ENCODE measurements at places on chromosomes 1 and 21.

DNA sequence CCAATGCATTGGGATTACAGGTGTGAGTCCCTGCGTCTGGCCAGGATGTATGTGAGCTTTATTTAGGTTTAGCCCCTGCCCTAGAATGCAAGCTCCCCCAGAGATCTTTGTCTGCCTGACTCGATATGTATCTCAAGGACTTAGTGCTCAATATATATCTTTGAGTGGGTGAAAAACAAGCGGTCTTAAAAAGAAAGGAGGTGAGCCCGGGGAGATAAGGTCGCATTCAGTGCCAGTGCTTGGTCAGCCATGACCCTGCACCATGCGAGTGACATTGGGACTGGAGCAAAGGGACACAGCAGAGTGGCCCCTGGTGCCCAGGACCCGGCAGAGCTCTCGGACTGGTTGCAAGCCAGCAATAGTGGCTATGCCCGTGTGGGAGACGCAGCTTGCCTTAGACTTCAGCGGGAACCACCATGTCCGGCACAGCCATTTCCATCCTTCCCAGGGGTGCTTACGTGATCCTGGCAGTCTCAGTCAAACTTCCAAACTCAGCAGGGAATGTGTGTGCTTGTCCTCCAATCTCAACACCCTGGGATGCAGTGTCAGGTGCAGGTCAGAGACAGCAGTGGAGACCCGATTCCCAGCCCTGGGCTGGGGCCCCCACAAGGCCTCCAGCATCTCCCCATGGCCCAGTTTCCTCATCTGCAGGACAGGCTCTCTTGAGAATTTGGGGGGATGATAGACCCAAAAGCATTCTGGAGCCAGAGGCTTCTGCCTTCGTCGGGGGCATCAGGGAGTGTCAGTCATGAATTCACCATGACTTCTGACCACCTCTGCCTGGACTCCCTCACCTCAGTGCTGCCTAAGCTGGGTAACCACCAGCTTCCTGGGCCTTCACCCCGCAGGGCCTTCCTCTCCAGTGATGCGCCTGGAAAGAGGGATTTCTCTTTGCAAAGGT is 1.8 kb downstream of the MX2 start:
- no peak for DNase-seq

- DNase-seq, result no peak
Observed at GRCh38 chr1:4978660-4979390, 324.4 kb downstream of the AJAP1 start.

GRCh38 chr1:55472784-55473183 is 257.6 kb upstream of the USP24 start:
- no peak for DNase-seq

- DNase-seq, result no peak
Observed at GRCh38 chr1:184176058-184176457, 124.5 kb downstream of the TSEN15 start.

GRCh38 chr1:19577036-19577435 is 67.1 kb upstream of the NBL1 start:
- no peak for DNase-seq

GRCh38 chr1:99849413-99849743 is 783 bp upstream of the AGL start:
- no peak for DNase-seq

- DNase-seq, result no peak
Observed at GRCh38 chr1:209629621-209630382, 22.4 kb downstream of the LAMB3 start.

DNA sequence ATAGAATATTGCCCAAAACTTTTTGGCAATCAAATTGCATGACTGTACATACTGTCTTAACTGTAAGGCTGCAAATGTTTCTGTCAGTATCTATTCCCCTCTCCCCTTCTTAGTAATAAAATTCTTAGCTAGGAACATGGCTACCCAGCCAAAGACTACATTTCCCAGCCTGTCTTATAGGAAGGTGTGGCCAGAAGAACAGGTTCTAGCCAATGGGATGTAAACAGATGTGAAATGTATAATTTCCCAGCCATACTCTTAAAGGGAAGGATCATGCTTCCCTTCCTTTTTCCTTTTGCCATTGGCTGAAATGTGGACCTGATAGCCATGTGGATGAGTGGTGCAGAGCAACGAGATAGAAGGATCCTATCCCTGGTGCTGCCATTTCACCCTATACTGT is 7.0 kb upstream of the HIVEP3 start:
- DNase-seq, result no peak

DNA sequence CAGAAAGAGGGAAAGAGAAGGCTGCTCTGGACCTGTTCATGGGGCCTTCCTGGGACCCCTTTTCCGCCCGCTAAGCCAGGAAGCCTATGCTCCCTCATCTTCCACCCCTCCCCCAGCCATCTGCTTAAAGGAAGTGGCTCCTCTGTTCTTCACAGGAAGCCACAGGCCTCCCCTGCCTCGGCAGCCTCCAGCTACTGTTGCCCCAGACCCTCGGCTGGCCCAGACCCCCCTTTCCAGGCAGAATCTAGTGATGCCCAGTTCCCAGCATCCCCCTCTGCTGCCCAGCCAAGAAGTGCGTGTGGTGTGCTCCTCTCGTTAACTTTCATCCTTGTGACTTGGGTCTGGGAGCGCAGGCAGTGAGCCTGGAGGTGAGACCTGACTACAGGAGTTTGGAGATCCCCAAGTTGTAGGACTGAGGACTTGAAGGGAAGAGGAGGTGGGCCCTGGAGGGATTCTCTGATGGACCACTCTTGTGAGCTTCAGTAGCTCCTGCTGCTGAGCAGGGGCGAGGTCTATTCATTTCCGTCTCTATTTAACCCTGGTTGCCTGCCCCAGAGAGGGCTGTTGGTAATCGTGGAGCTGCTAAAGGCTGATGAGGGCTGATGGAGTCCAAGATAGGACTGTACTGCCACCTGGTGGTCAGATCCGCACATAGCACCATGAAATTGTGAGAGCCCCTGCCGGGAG is 9.1 kb downstream of the IFI6 start:
- peak; percentile 69 for DNase-seq

DNA sequence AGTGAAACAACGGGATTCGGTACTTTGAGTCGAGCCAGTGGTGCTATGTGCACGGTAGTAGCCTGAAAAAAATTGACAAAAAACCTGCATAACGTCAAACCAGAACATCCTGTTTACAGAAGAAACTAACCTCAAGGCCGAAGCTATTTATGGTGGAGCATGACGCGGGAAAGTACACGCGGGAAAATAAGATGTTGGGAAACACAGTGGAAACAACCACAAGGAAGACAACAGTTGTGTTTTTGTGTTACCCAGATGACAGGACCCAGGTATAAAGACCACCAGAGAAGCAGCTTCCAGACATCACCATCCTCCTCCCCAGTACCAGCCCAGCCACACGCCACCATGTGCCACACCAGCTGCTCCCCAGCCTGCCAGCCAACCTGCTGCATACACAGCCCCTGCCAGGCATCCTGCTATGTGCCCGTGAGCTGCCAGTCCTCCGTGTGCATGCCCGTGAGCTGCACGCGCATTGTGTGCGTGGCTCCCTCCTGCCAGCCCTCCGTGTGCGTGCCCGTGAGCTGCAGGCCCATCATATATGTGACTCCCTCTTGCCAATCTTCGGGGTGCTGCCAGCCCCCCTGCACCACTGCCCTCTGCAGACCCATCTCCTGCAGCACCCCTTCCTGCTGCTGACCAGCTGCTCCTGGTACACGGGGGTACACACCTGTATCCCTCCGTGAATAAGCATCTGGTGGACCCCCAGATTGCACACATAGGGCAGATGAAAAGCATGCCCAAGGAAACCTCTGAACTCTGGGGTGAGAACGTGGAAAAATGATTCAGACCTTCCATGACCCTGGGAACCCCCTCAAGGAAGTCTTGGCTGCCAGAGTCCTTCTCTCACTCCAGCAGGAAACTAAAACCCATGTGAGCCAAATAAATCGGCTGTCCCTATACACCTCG is at the start of gene KRTAP12-3:
Gene KRTAP12-3 (plus strand): TSS at position 298 of the 906 bp plus-strand sequence. CDS start 48 bp downstream, at position 346.
- DNase-seq, result peak; percentile 53

DNA sequence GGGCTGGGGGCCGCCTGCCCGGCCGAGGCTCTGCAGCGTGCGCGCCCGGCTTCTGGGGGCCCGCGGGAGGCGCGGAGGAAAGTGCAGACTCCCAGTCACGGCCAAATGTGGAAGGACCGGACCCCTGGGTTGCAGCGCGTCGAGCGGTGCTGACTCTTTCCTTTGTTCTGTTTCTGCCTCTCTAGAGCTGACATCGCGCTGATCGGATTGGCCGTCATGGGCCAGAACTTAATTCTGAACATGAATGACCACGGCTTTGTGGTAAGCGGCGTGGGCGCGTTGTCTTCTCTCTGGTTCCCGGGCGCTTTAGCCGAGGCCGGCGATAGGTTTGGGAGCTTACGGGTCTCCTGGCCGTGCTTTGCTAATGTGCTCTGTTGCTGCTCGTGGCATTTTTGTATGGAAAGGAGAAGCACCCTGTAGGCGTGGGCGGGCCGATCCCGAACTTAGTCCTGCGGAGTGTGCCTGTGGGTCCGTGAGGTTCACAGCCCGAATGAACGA is 629 bp downstream of the PGD start:
- DNase-seq, result no peak

DNA sequence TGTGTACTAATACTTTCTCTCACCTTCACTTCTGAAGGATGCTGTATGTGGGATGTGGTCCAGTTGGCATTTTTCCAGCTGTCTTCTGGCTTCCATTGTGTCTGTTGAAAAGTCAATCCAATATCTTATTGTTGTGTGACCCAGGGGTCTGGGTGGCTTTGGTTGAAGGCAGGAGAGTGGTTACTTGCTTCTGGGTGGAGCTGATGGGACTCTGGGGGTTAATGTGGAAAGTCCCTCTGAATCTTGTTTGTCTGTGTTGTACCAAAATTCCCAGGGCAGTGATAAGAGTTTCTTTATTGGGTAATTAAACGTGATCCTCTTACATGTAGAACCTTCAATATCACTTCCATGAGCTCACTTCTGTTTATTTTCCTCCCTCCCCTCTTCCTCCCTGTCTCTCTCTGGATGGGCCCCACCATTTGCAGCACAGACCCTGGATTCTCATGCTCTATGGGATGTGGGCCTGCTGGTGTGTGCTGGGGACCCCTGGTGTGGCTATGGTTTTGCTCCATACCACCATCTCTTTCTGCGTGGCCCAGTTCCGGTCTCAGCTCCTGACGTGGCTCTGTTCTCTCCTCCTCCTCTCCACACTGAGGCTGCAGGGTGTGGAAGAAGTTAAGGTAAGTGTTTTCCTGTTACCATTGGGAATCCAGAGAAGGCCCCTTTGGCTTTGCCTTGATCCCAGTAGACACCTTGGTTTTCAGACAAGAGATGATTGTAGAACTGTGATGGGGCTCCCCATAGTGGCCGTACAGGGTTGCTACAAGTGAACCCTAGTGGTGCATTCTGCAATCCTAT is 71.5 kb downstream of the HHAT start:
- DNase-seq, result peak; percentile 72

DNA sequence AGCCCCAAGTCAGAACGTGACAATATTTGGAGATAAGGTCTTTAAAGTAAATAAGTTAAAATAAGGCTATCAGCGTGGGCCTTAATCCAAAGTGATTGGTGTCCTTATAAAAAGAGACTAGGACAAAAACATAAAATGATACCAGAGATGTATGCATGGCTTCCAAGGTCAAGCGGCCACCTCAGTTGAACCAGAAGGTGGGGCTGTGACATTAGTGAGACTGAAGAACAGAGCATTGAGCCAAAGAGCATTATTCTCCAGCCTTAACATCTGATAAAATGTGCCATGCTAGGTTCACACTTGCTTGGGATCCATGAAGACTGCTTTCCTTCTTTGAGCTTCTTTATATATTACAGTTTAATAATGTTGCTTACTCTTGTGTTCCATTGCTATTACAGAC is 554.6 kb downstream of the PLA2G4A start:
- DNase-seq, result no peak

GRCh38 chr1:232468249-232468648 is 161.7 kb downstream of the SIPA1L2 start:
- DNase-seq, result no peak

GRCh38 chr1:42784547-42784945 is 245 bp upstream of the TMEM269 start:
- no peak for DNase-seq

DNA sequence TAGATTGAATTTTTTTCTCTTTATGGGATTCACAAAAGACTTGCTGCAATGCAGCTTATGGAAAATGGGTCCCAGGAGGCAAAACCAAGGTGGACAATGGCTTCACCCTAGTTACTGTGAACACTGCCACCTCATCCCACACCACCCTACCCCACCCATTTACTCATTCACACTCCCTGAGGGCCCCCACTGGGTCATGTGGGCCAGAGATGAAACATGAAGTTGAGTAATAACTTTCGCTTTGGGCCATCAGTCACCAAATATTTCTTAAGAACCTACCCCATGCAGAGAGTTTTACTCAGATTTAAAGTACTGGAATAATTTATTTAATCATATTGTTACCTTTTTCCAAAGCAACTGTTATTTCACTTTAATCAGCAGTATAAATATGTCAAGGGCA is 191.8 kb downstream of the TPR start:
- DNase-seq, result no peak

- DNase-seq, result peak; percentile 49
Observed at GRCh38 chr1:232066521-232066920, 439.9 kb downstream of the DISC1 start.

DNA sequence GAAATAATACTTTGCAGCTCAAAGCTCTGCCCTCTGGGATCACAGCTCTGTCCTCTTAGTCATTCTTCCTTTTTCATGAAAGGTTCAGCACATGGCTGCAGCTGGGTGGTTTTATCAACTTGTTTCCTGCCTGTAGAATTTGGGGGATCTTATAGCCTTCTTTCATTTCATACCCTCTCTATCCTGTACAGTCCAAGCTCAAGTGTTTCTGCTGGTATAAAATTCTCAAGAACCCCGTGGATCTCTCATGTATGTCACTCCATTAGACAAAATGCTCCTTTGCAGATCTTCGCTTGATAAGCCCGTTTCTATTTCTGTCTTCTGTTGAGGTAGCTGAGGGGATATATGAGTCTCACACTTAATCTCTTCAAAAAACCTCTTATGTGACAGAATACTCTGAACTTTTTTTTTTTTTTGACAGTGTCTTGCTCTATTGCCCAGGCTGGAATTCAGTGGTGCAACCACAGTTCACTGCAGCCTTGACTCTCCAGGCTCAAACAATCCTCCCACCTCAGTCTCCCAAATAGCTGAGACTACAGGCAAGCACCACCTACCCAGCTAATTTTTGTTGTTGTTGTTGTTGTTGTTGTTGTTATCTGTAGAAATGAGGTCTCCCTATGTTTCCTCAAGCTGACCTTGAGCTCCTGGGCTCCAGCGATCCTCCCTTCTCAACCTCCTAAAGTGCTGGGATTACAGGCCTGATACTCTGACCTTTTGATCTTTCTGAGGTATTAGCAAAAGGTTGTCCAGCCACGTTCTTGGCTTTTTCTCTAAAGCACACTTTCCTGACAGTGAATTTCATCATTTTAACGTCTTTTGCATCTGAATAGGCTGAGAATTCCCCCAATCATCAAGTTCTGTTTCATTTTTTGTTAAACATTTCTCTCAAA is 24.6 kb upstream of the COL9A2 start:
- DNase-seq, result no peak

GRCh38 chr1:219810451-219810850 is 117.9 kb downstream of the SLC30A10 start:
- DNase-seq, result no peak

Data from NCI-H1694 treated with DMSO at 0.1 percent for 48 hours (cell line).